Activated CD4-positive, alpha-beta T cell treated with anti-CD3 and anti-CD28 coated beads for 4 hours (primary cell): ENCODE measurements at places on chromosomes 11 and 22.

GRCh38 chr11:59943997-59944714, 5.9 kb downstream of the OOSP1 start:
- DNase-seq, result no peak

DNA sequence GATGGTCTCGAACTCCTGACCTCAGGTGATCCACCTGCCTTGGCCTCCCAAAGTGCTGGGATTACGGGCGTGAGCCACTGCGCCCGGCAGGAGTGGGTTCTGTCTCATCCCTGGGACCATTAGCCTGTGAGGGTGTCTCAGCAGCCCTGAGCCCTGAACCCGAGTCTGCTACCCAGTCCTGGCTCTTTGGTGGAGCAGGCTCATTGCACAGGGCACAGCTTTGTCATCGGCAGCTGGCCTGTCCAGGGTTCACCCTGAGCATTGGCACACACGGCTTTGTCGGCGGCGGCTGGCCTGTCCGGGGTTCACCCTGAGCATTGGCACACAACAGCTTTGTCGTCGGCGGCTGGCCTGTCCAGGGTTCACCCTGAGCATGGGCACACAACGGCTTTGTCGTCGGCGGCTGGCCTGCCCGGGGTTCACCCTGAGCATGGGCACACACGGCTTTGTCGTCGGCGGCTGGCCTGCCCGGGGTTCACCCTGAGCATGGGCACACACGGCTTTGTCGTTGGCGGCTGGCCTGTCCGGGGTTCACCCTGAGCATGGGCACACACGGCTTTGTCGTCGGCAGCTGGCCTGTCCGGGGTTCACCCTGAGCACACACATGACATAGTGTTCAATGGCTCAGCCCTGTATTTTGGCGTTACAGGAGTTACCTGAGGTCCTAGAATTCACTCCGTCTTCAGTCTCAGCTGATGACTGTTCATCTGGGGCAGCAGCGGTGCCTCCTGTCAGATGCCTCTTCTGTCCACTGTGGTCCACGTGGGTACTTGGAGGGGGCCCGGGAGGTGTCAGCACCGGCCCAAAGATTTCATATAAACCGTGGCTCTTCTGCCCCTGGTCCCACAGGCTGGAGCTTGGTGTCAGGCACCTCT, 1082.5 kb downstream of the BRD1 start:
- no peak for DNase-seq

- no peak for DNase-seq
Observed at GRCh38 chr11:96051820-96052219, 127.9 kb upstream of the MTMR2 start.

- no peak for DNase-seq
Observed at GRCh38 chr11:102522312-102523188, 8.0 kb downstream of the MMP7 start.

DNA sequence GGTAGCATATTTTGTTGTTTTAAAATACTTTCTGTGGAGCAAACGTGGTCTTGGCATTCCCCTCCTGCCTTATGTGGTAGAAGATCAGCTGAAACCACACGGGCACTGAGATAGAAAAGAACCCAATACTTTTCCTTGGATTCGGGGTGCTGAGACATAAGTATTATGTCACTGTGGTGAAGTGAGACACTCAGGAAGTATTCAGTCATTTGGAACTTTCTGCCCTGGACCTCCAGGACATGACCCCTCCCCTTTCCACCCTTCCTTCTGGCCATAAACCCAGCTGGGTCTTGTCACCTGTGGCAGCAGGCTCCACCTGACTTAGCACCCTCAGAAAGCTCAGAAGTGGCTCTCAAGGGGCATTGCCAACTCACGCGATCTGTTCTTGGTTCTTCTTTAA, 123.4 kb downstream of the SWAP70 start:
- no peak for DNase-seq

GRCh38 chr11:60018058-60018457, 1.1 kb downstream of the OOSP4B start:
- no peak for DNase-seq

DNA sequence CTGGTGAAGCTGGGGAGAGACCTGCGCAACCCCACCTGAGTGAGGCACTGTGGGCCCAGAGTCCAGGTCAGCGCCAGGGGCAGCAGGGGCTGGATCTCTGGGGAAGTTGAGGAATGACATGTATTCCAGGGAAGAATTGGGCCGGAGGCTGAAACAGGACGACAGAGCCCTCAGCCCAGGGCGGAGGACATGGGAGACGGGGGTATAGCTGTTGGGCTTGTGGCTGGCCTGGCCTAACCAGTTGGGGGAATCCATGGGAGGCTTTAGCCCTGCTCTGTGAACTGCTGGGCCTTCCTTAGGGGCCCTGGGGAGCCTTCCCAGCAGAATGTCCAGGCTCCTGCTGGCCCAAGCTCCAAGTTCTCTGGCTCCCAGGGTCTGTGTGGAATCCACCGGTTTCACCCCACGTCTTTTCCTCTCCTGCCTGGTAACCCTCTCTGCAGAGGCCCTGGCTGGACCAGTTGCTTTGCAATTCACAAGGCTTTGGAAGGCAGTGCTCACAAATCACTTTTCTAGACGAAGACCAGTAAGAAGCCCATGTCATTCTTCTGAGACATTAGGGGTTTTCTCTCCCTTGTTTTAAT, 50.4 kb upstream of the KCNQ1OT1 start:
- no peak for DNase-seq

GRCh38 chr22:48021991-48022401, 1259.5 kb downstream of the TBC1D22A start:
- DNase-seq, result no peak

GRCh38 chr11:58801974-58802545, 42.4 kb downstream of the GLYATL2 start:
- DNase-seq, result no peak

GRCh38 chr11:33387996-33388395, 130.8 kb downstream of the HIPK3 start:
- no peak for DNase-seq
